ENCODE measurements at places on chromosomes 2 and 18. TPM values are rescaled to one million over a fixed set of nuclear protein-coding genes. Genes with fewer than 3 reads are reported as not detected.

DNA sequence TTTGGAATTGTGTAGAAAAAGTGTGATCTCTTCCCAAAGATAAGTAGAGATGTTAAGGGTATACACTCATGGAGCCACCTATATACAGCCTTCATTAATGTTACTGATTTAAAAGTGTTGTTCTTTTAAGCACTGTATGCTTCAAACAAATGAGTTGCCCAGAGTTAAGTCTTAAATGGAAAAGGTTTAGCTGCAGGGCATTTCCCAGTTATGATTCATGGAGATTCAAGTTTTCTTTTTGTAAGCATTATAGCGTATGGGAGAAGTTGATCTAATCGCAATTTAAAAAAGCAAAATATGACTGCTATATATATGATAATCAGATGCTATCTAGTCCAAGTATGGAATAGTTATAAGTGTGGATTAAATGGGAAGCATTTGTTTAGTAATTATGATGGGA, 4.8 kb downstream of the PDK1 start:
- peaks cover 26% of the 10 kb centered on the region for H3K36me3 ChIP-seq
- H3K4me1 ChIP-seq = peaks cover 26% of the 10 kb centered on the region
- DNase-seq = no peak
- H3K4me3 ChIP-seq = no peak overlapping the region

- DNase-seq = no peak
- H3K4me1 ChIP-seq = peaks cover 33% of the 10 kb centered on the region
- H3K36me3 ChIP-seq = no peaks in the 10 kb centered on the region
- no peak overlapping the region for H3K27ac ChIP-seq
- H3K4me3 ChIP-seq = no peak overlapping the region
- H3K27me3 ChIP-seq = no peaks in the 10 kb centered on the region
Observed at GRCh38 chr2:113083296-113083695, 15.5 kb downstream of the IL1F10 start.

- H3K4me3 ChIP-seq = no peak overlapping the region
- H3K27me3 ChIP-seq = no peaks in the 10 kb centered on the region
- H3K36me3 ChIP-seq = no peaks in the 10 kb centered on the region
- DNase-seq = no peak
Observed at GRCh38 chr2:13354031-13354430, 637.3 kb downstream of the TRIB2 start.

- no peak for DNase-seq
- no peak overlapping the region for H3K4me3 ChIP-seq
- H3K36me3 ChIP-seq = peaks cover 5% of the 10 kb centered on the region
Observed at GRCh38 chr18:48292229-48292628, 117.0 kb downstream of the ZBTB7C start.

- no peak for DNase-seq
- H3K4me3 ChIP-seq = no peak overlapping the region
- H3K27ac ChIP-seq = no peak overlapping the region
Observed at GRCh38 chr18:24536326-24536725, 75.9 kb downstream of the HRH4 start.

DNA sequence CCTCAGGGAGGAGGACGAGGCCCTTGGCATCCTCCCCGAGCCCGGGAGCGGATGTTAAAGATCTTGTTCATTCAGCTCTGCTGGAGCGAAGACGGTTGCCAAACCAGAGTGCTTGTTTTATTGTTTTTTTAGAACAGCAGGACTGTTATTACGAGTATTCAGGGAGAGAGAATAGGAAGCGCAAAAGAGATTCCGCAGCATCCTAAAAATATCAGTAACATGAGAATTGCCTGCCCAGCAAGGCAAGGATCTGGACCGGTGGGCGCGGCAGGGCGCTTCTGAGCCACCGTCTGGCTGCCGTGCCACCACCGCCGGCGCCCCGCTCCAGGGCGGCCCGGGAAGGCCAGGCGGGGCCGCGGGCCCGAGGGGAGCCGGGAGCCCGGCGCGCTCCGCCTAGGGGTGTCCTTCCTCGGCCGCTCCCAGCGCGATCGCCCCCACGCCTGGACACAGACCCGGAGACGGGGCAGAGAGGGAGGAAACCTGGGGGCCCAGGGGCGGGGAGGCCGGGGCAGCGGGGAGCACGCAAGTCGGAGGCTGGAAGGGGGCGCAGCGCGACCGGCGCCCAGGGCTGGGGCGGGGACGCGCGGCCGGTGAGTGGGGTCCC, 843 bp downstream of the CYS1 start:
- peak overlapping the region; percentile 62 for H3K4me3 ChIP-seq
- H3K36me3 ChIP-seq = no peaks in the 10 kb centered on the region
- H3K27ac ChIP-seq = no peak overlapping the region
- peak; percentile 30 for DNase-seq

DNA sequence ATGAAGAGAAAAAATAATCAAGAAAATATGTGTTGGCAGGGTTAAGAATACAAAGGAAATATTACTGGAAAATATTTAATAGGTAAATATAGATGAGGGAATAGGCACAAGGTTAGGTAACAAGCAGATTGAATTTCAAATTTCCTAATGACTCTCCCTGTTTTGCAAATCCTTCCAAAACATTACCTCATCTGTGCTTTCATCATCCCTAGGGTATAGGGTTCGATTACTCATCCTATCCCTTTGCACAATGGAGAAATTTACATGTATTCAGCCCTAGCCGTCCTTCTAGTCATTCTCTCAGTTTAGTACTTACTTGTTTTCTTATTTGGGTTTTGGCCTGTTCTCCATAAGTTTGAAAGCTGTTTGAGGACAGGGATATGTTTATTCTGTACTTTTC, 864.6 kb upstream of the FSHR start:
- no peaks in the 10 kb centered on the region for H3K27me3 ChIP-seq
- H3K36me3 ChIP-seq = no peaks in the 10 kb centered on the region
- H3K27ac ChIP-seq = no peak overlapping the region
- no peak overlapping the region for H3K4me3 ChIP-seq

- peaks cover 7% of the 10 kb centered on the region for H3K4me1 ChIP-seq
- peak; percentile 54 for DNase-seq
- H3K36me3 ChIP-seq = peaks cover 57% of the 10 kb centered on the region
- H3K4me3 ChIP-seq = no peak overlapping the region
- no peaks in the 10 kb centered on the region for H3K27me3 ChIP-seq
- peak overlapping the region; percentile 80 for H3K27ac ChIP-seq
Observed at GRCh38 chr2:232781765-232782164, 5.4 kb upstream of the KCNJ13 start.

- no peak overlapping the region for H3K27ac ChIP-seq
- peaks cover 13% of the 10 kb centered on the region for H3K36me3 ChIP-seq
- H3K27me3 ChIP-seq = no peaks in the 10 kb centered on the region
- DNase-seq = no peak
Observed at GRCh38 chr2:131034122-131035051, 58.9 kb downstream of the FAM168B start.

DNA sequence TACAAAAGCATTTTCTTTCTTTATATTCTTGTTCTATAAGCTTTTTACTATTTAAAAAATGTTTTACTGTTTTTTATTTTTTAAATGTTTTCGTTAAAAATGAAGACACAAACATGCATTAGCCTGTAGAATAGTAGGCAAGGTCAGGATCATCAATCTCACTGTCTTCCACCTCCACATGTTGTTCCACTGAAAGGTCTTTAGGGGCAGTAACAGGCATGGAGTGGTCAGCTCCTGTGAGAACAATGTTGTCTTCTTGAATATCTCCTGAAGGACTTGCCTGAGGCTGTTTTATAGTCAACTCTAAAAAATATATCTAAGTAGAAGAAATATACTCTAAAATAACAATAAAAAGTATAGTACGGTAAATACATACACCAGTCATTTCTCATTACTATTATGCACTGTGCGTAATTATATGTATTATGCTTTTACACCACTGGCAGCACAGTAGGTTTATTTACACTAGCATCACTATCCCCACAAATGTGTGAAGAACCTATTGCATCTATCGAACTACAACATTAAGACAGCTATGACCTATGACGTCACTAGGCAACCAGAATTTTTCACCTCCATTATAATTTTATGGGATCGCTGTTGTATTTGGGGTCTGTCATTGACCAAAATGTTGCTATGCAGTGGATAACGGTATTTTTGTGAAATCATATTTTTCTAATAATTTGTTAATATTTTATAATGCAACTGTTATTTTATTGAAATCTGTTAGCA, 764.3 kb downstream of the METTL4 start:
- H3K27ac ChIP-seq = no peak overlapping the region
- no peaks in the 10 kb centered on the region for H3K36me3 ChIP-seq
- no peak overlapping the region for H3K4me3 ChIP-seq
- no peak for DNase-seq
- peaks cover 7% of the 10 kb centered on the region for H3K4me1 ChIP-seq

DNA sequence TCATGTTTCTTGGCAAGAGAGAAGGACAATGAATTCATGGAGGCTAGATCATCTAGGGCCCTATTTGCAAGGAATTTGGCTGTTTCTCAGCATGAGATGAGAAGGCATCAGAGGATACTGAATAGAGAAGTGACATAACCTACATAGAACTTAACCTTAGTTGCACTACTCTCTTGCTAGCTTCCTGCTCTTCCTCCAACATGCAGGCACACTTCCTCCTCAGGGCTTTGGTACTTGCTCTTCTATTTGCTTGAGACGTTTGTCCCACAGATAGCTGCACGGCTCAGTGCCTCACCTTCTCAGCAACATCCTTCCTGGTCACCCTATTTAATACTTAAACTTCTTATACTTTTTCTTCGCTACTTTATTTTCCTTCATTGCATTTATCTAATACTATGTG, 20.0 kb upstream of the LANCL1 start:
- H3K27me3 ChIP-seq = no peaks in the 10 kb centered on the region
- DNase-seq = no peak
- no peak overlapping the region for H3K27ac ChIP-seq
- no peak overlapping the region for H3K4me3 ChIP-seq

DNA sequence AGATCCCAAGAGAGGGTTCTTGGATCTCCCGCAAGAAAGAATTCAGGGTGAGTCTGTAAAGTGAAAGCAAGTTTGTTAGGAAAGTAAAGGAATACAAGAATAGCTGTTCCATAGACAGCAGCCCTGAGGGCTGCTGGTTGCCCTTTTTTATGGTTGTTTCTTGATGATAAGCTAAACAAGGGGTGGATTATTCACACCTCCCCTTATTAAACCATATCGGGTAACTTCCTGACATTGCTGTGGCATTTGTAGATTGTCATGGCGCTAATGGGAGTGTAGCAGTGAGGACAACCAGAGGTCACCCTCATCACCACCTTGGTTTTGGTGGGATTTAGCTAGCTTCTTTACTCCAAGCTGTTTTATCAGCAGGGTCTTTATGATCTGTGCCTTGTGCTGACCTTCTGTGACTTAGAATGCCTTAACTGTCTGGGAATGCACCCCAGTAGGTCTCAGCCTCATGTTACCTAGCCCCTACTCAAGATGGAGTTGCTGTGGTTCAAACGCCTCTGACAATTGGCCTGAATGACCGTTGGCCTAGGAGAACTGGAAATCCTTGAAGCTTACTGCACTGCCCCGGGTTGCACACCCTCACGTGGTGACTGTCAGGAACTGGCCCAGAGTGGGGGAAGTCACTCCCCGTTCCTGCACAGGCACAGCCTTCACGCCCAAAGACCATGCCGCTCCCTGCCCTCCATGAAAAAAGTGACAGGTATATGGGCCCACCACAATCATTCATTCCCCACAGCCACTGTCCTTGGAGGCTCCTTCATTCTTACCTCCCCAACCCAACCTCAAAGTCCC, 136.9 kb downstream of the SEPTIN10 start:
- DNase-seq = no peak
- H3K36me3 ChIP-seq = peaks cover 13% of the 10 kb centered on the region
- peaks cover 6% of the 10 kb centered on the region for H3K4me1 ChIP-seq
- no peaks in the 10 kb centered on the region for H3K27me3 ChIP-seq

DNA sequence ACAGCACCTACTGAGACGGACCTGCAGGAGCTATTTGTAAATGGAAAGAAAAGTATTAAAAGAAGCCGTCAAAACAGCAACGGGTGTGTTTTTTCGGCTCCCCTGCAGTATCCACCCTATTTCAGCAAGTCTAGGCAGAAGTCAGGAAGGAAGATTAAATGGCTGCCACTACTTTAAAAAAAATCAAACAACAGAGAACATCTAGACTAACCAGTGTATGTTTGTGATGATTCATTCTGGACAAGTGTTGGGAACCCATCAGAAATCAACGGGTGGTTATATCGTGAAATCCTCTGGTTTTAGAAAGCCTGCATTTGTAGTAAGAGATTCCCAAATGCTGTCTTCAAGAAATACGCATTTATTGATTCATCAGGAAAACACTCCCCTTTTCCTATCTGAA, 9.0 kb downstream of the PMAIP1 start:
- H3K27ac ChIP-seq = peak overlapping the region; percentile 32
- DNase-seq = no peak
- no peaks in the 10 kb centered on the region for H3K36me3 ChIP-seq
- H3K4me3 ChIP-seq = no peak overlapping the region

DNA sequence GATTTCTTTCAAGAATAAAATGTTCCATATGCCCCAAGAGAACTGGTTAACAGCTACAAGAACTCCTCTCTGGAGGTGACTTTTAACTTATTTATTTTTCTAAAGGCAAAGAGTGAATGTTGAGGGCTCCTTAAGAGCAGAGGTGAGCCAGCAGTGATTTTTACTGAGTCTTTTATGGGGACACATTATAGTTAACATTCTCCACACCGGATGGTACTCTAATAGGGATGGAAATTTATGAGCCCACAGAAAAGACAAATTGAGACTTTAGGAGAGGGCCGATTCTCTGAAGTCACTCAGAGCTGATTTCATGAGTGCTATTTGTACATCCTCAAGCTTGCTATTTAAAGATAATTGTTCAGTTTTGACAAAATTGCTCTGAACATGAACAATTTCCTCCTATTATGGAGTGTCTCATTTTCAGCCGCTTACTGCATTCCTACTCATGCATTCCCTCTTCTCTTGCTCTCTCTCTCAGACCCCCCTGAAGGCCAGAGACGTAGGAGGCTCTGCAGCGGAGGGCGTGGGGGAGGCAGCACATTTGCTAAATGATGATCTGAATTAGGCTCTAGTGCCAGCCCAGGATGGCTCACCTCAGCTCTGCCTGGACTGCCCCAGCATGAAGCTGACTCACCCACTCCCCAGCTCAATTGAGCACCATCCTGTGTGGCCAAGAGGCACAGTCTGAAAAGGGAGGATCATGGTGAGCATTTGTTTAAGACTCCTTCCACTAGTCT, 5.9 kb upstream of the RPL37A start:
- no peaks in the 10 kb centered on the region for H3K27me3 ChIP-seq
- peaks cover 25% of the 10 kb centered on the region for H3K4me1 ChIP-seq
- DNase-seq = peak; percentile 70
- peak overlapping the region; percentile 83 for H3K27ac ChIP-seq
- H3K36me3 ChIP-seq = no peaks in the 10 kb centered on the region
- H3K4me3 ChIP-seq = no peak overlapping the region

DNA sequence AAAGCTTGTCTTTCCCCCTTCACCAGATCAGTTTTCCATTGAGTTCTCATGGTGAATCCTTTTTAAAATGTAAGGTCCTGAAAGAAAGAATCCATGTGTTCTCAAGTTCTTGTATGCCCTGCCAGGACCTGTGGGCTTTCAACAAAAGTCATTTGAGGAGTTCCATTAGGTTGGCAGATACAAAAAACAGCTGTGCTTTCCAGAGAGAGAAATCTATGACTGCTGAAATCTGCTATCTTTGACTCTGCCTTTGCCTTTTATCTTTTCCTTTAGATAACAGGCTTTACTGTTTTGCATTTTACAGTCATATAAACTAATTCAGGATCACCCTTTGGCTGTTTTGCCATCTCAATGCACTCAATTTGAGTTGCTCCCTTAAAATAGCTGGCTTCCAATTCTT, 59.7 kb downstream of the CXCR4 start:
- DNase-seq = no peak
- H3K27me3 ChIP-seq = no peaks in the 10 kb centered on the region
- H3K27ac ChIP-seq = no peak overlapping the region
- H3K4me3 ChIP-seq = no peak overlapping the region
- H3K4me1 ChIP-seq = no peaks in the 10 kb centered on the region

Gene CAPN14
- not detected for total RNA-seq

Gene ABCG5
- not detected for total RNA-seq

Gene ADAM17
- 44.3 TPM for total RNA-seq

Gene CXCR1
- 0.12 TPM for total RNA-seq

Gene TIMM21
- 48.3 TPM for total RNA-seq

Gene COL4A4
- total RNA-seq = 0.25 TPM

Gene CFAP53
- total RNA-seq = 5.0 TPM

Gene UGT1A10
- not detected for total RNA-seq

Measured in MCF 10A (cell line).